Activated CD8-positive, alpha-beta T cell treated with anti-CD3 and anti-CD28 coated beads for 36 hours (primary cell): ENCODE measurements at places on chromosomes 6 and 20. TPM values are rescaled to one million over a fixed set of nuclear protein-coding genes. Genes with fewer than 3 reads are reported as not detected.

DNA sequence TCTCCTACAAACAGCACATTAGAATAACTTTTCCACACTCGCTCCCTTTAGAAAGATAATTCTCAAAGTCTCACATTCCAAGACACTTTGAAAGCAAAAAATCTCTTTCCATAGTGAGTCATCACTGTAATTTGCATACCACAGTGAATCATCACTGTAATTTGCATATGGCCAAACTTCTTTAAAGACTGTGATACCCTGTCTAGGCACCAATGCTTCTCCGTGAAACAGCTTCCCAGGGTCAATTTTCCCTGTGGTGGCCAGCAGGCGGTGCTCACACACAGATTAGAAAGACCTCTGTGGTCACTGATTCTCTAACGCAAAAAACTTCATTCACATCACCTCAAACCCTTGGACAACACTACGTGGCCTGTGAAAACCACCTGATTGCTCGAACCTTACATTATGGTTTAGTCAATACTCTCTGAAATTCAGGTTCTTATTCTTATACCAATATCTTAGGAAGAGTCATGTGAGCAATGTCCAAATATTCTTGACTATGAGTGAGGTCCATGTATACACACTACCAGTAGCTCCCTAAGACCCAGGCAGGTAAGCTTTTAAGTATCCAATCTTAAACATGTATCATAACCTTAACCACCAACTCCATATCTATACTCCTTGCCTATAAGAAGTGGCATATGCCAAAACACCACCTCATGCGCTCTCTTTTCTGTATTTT is 78.5 kb upstream of the PHACTR1 start:
- no peaks in the 10 kb centered on the region for H3K36me3 ChIP-seq
- DNase-seq: peak; percentile 70
- H3K4me3 ChIP-seq: no peak overlapping the region
- H3K27me3 ChIP-seq: peaks cover 28% of the 10 kb centered on the region

- no peaks in the 10 kb centered on the region for H3K4me1 ChIP-seq
- H3K4me3 ChIP-seq: no peak overlapping the region
- no peak for DNase-seq
- no peaks in the 10 kb centered on the region for H3K27me3 ChIP-seq
- no peaks in the 10 kb centered on the region for H3K36me3 ChIP-seq
Observed at GRCh38 chr6:81476881-81477280, 275.6 kb downstream of the TENT5A start.

AKAP7 gene
- total RNA-seq: 6.2 TPM

DNA sequence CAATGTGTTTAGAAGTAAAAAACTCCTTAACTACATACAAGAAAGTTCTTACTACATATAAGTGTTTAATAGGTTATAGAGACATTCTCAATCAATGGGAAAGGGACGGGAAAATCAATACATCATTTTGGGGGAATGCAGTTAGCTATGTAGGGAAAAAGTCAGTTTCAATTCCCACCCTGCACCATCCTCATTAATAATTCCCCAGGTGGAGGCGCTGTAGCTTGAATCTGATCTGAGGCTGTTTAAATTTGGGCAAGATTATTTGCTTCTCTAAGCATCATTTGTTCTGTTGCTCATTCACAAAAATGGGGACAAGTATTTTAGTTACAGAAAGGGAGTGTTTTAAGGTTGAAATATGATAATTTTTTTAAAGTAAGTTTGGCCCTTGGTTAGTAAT is 19.1 kb downstream of the OLIG3 start:
- H3K36me3 ChIP-seq: no peaks in the 10 kb centered on the region
- no peak for DNase-seq
- H3K4me3 ChIP-seq: no peak overlapping the region

CAPN11 gene
- total RNA-seq: 0.11 TPM

GRCh38 chr6:130420911-130421310 is 55.1 kb downstream of the TMEM200A start:
- no peak overlapping the region for H3K27ac ChIP-seq
- no peaks in the 10 kb centered on the region for H3K36me3 ChIP-seq
- DNase-seq: no peak
- H3K27me3 ChIP-seq: no peaks in the 10 kb centered on the region

SUMO4 gene
- total RNA-seq: 4.7 TPM

CLPSL1 gene
- not detected for total RNA-seq

- no peaks in the 10 kb centered on the region for H3K27me3 ChIP-seq
- H3K27ac ChIP-seq: no peak overlapping the region
- H3K4me1 ChIP-seq: no peaks in the 10 kb centered on the region
- no peak overlapping the region for H3K4me3 ChIP-seq
Observed at GRCh38 chr6:80302716-80303115, 196.2 kb downstream of the BCKDHB start.

GRCh38 chr6:137094411-137095008 is 49.7 kb upstream of the IL20RA start:
- DNase-seq: peak; percentile 78
- no peak overlapping the region for H3K27ac ChIP-seq
- H3K4me3 ChIP-seq: no peak overlapping the region
- peaks cover 22% of the 10 kb centered on the region for H3K4me1 ChIP-seq
- no peaks in the 10 kb centered on the region for H3K36me3 ChIP-seq

GRCh38 chr20:24465730-24466129 is 3.7 kb upstream of the SYNDIG1 start:
- H3K36me3 ChIP-seq: no peaks in the 10 kb centered on the region
- peaks cover 21% of the 10 kb centered on the region for H3K27me3 ChIP-seq
- peaks cover 1% of the 10 kb centered on the region for H3K4me1 ChIP-seq

HLA-DRB1 gene
- total RNA-seq: 22.7 TPM

GRCh38 chr6:99603421-99604165 is 3.0 kb upstream of the PRDM13 start:
- H3K27ac ChIP-seq: no peak overlapping the region
- peak; percentile 51 for DNase-seq
- H3K27me3 ChIP-seq: peaks cover 81% of the 10 kb centered on the region
- H3K4me3 ChIP-seq: peak overlapping the region; percentile 48
- peaks cover 24% of the 10 kb centered on the region for H3K4me1 ChIP-seq
- peaks cover 2% of the 10 kb centered on the region for H3K36me3 ChIP-seq

ZBTB24 gene
- 11.8 TPM for total RNA-seq

DNA sequence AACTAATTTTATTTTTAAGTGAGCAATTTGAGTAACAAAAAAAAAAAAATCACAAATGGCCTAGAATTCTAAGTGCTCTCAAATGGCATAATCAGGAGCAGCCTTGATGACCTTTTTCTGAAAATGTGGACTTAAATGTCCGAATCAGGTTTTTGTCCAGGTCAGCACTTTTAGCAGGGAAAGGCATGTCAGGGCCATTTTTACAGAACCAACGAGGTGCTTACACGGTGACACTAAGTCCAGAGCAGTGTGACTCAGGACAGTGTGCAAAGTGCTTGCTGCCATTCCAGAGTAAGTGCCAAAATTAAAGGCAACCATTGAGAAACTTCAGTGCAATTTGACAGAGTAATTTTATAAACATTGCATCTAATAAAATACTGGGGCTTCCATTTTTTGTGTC is 127.8 kb downstream of the KIF16B start:
- no peak for DNase-seq
- H3K4me1 ChIP-seq: no peaks in the 10 kb centered on the region
- no peak overlapping the region for H3K27ac ChIP-seq
- no peaks in the 10 kb centered on the region for H3K27me3 ChIP-seq
- no peak overlapping the region for H3K4me3 ChIP-seq

LIN28B gene
- total RNA-seq: not detected

- no peak overlapping the region for H3K27ac ChIP-seq
Observed at GRCh38 chr6:35318196-35319171, 20.9 kb downstream of the DEF6 start.

DNA sequence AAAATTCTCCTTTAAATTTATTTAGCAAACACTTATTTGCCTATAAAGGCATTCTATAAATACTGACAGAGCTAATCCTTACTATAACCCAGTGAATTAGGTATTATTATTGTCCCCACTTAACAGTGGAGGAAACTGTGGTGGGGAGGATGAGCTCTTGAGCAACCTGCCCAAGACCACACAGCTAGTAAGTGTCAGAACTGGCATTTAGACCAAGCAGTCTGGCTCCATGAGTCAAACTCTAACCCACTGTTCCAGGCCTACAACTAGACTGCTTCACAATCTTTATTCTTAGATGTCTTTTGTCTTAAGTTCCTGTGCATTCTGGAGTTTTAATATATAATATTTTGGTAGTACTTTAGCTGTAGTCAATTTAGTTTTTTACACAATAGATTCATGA is 530.8 kb downstream of the BCKDHB start:
- DNase-seq: no peak
- no peak overlapping the region for H3K27ac ChIP-seq
- H3K4me3 ChIP-seq: no peak overlapping the region
- H3K4me1 ChIP-seq: no peaks in the 10 kb centered on the region

DNA sequence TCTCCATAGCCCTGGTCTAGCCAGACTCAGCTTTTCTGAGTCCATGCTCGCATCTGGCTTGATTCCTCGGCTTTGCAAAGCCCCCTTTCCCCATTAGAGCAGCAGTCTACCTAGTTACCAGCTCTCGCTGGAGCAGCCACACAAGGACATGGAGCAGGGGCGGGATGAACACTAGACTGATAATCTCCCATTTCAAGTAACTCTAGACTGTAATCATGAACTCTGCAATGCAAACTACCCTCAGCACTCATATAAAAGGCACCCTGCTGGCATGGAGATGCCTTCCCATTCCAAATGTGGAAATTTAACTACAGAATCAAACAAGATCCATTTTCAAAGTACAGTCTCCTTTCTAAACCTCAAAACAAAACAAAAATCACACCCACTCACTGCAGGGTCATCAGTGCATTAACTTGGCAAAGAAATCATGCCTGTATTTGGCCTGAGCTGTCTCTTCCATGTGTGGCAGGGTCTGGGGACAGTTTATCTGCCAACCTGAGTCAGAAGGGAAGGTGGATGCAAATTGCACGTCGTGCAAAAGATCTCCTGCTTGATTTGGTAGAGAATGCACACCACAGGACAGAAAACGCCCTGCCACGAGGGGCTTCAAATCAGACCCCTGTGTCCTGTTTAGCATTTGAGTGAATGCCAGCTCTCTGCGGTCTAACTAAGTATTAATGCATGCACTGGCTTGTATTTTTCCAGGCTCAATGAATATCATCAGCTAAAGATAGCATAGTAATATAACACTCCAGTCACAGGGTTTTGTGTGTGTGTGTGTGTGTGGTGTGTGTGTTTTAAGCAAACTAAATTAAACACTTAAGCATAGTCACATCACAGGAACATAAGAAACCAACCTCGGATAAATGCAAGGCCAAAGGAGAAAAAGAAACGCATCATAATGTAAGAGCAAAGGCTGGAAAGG is 85.3 kb downstream of the MYLK4 start:
- peaks cover 4% of the 10 kb centered on the region for H3K27me3 ChIP-seq
- H3K36me3 ChIP-seq: no peaks in the 10 kb centered on the region
- peaks cover 5% of the 10 kb centered on the region for H3K4me1 ChIP-seq
- no peak overlapping the region for H3K4me3 ChIP-seq
- no peak overlapping the region for H3K27ac ChIP-seq
- DNase-seq: no peak

DNA sequence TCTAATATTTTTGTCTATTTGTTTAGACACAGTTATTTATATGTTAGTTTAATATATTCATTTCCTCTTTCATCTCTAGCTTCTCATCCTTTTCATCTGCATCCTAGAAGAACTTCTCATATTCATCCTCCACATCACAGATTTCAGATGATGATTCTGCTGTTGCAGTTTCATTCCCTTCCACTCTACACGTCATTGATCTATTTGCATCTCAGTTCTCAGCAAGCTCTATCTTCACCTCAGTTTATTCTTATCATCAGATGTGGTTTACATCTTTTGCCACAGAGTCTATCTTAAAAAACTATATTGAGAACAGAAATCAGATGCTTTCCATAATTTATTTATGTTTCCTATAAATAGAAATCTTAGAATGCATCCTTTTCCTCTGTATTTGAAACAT is 13.3 kb downstream of the SLC2A12 start:
- no peak overlapping the region for H3K27ac ChIP-seq
- H3K4me3 ChIP-seq: no peak overlapping the region
- H3K27me3 ChIP-seq: peaks cover 3% of the 10 kb centered on the region
- DNase-seq: no peak
- peaks cover 4% of the 10 kb centered on the region for H3K4me1 ChIP-seq

VSX1 gene
- not detected for total RNA-seq

SLPI gene
- total RNA-seq: not detected

HLA-DQB1 gene
- total RNA-seq: 6.9 TPM

- no peaks in the 10 kb centered on the region for H3K27me3 ChIP-seq
- no peak for DNase-seq
- H3K4me1 ChIP-seq: no peaks in the 10 kb centered on the region
- no peaks in the 10 kb centered on the region for H3K36me3 ChIP-seq
- no peak overlapping the region for H3K27ac ChIP-seq
Observed at GRCh38 chr6:101513181-101513580, 119.7 kb downstream of the GRIK2 start.

DNA sequence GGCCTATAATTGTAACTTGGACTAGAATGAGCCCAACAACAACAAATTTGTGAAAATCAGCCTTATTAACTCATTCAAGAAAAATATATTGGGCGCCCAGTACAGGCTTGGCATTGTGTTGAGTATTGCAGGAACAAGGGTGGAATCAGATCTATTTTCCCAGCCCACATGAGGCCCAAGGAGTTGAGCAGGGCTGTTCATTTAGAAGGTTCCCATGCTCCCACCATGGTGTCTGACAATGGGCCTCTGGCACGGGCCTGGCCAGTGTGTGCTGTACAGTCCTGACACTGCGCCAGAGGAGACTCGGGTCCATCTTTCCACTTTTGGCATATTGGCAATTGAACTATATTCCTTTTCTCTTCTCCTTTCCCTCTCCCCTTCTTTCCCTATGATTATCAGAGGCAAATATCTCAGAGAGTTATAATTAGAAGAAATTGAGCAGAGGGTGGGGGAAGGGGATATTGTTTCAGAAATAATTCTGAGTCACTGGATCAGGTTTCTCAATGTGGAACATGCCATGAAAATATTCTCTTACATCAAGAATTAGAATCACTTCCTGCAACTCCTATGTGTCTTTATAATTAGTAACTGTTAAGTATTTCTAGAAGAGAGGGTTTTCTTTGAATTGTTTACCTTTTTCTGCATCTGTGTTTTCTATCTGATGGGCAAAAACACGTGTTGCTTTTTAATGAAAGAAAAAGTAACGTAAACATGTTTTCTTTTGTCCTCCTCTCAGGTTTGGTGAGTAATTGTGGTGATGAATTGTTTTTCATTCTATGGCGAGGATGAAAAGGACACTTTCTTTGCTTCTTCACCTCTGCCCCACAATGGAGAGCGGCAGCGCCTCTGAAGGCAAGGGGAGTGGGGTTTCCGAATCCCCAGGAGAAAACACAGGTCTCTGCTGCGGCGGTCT is 209.4 kb downstream of the FOXA2 start:
- no peak overlapping the region for H3K4me3 ChIP-seq
- no peaks in the 10 kb centered on the region for H3K36me3 ChIP-seq
- H3K27ac ChIP-seq: no peak overlapping the region
- peaks cover 9% of the 10 kb centered on the region for H3K4me1 ChIP-seq
- no peak for DNase-seq

BPIFB2 gene
- total RNA-seq: not detected

FAM83C gene
- not detected for total RNA-seq

PNPLA1 gene
- not detected for total RNA-seq

- no peak for DNase-seq
- peaks cover 17% of the 10 kb centered on the region for H3K27me3 ChIP-seq
- H3K4me1 ChIP-seq: no peaks in the 10 kb centered on the region
- no peaks in the 10 kb centered on the region for H3K36me3 ChIP-seq
- H3K27ac ChIP-seq: no peak overlapping the region
Observed at GRCh38 chr6:21429291-21429690, 164.3 kb upstream of the SOX4 start.

FOXC1 gene
- not detected for total RNA-seq

NNAT gene
- total RNA-seq: 0.47 TPM

MTFR2 gene
- 20.9 TPM for total RNA-seq
